ENCODE measurements at places on chromosomes 2 and 18. TPM values are rescaled to one million over a fixed set of nuclear protein-coding genes. Genes with fewer than 3 reads are reported as not detected.

Gene STAT4
- total RNA-seq, result 0.55 TPM

Gene FKBP1B
- 10.9 TPM for total RNA-seq

Gene DNAJC5G
- not detected for total RNA-seq

Gene CTAGE1
- total RNA-seq, result not detected

Gene C2orf74
- 14.1 TPM for total RNA-seq

Gene PSTPIP2
- total RNA-seq, result 3.1 TPM

Gene TUBA4B
- 0.11 TPM for total RNA-seq
